ENCODE measurements at places on chromosomes 1 and 21.

- no peak for DNase-seq
Observed at GRCh38 chr1:228152097-228152917, 2.6 kb downstream of the GJC2 start.

DNA sequence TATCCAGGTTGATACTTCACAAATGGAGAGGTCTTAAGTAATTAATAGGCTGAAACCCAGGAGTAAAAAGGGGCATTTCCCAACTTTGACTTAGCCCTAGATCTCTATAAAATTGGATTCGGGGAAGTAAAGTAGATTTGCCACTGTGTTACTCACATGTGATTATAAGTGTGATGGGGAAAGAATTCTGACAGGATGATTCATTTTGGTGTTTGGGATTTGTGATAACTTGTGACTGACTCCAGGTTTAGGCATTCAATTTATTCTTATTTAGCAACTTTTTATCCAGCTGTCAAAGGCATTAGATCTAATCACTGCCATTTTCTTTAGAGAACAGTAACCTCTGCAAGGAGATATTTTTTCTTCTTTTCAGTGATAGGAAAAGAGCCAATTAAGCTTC lies 175.5 kb downstream of the ASTN1 start:
- no peak for DNase-seq

- no peak for DNase-seq
Observed at GRCh38 chr1:186899577-186899976, 70.8 kb downstream of the PLA2G4A start.

GRCh38 chr1:96334236-96334557 lies 387.4 kb upstream of the PTBP2 start:
- DNase-seq = no peak

- DNase-seq = no peak
Observed at GRCh38 chr1:222263791-222264190, 284.1 kb downstream of the HHIPL2 start.

DNA sequence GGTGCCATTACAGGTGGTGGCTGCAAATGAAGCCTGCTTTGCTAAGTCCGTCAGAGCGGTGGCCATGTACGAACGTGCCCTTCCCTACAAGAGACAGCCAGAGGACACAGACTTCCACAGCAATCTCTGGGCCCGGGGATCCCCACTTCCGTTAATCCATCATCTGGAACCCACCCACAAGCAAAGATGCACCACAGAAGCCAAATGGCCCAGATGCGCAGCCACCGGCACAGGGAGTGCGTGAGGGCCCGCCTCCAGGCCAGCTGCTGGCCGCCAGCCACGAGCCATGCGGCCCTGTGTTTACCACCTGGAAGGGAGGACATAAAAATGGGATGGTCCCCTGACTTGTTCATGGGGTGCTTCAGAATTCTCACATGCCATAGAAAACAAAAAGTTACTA lies 22.1 kb downstream of the MRAP start:
- no peak for DNase-seq

DNA sequence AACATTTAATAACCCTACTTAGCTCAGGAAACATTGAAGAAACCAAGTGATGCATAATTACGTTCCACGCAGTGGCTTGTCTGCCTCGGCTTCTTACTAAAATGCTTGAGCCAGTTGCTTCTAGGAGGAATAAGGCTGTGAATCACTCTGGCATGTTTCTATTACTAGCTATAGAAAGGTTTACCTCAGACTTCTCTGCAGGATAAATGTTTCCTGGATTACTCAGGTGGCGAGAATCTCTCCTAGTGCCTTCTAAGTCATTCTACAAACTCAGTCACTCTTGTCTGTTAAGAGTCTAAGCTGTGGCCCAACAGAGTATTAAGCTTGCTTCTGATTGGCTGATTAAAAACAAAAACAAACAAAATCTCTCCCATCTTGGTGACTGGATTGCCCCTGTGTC lies 92.0 kb upstream of the RALGPS2 start:
- DNase-seq = no peak

DNA sequence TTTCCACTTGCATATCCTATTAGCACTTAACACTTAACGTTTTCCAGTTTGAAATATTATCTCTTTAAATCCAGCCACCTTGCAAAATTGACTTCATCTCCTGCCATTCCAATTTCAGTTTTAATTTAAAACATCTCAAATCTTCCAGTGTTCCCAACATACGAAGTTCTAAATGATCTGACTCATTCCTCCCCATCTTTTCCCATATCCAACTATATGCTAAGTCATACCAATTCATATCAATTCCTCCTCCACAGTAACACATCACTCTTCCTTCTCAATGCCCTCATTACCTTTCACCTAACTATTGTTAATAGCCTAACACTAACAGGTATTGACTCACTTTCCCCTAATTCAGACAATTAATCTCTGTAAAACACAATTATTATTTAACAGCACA lies 2.8 kb downstream of the PSMA5 start:
- no peak for DNase-seq

Measured in smooth muscle cell of the brain vasculature (primary cell).